ENCODE measurements at places on chromosomes 7 and 10.

DNA sequence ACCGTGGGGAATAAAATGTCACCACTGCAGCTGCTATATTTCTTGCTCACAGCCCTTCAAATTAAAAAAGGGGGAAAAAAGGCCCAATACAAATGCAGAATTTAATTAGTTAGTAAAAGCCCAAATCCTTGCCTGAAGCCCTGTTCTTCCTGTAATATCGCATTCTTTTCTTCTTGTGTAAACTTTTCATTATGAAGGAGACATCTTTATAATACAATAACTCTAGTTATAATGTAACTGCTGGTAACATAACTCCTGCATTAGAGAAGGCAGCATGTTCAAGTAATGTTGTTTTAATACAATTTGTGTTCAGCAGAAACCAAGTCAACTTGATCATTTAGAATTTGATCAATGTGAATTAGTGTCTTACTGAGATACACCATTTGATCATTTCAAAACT lies 250.9 kb downstream of the CHCHD3 start:
- no peak for DNase-seq

DNA sequence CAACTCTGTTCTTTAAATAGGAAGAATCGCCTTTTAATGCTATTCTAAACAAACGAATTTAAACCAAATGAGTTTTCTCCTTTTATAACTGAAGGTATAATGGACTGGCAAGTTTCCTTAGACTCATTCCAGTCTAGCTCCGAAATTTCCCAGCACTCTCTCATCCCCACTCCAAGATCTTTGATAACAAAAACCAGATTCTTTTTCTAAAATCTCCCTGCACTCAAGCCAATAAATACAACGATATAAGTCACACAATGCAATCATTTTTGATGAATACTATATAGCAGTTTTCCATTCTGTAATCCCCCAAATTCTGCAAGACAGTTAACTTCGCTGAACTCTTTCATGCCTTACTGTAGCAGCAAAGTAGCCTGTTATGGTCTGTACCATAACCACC lies 1.9 kb downstream of the OGA start:
- DNase-seq = no peak

DNA sequence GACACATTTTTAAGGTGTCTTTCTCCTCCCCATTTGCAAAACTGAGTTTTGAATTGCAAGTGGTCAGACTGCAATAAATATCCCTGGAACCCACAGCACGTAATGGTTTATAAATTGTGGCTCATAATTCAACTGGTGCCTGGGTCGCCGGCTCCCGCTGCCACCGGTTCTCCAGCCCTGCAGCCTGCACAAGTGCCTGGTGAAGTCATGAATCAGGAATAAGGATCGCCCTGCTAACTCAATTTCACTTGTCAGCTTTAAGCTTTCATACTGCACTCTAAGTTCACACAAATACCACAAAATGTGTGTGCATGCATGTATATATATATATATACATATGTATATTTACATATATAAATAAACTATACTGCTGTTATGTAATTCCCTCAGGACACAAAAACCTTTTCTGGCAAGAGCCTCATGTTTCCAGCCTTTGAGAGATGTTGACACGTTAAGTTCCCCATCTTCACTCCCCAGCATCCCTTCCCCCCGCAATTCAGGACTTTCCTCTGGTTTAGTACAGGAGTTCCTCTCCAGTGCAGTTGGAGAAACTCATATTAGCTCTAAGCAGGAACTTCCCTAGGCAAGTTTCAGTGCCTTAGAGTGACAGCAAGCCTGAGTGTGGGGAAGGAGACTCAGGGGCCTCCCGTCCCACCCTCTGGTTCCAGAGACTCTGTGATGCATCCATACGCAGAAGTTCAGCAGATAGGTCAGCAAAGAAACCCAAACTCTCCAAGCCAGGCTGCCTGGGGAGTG lies 129.2 kb upstream of the UNC5B start:
- DNase-seq = no peak

DNA sequence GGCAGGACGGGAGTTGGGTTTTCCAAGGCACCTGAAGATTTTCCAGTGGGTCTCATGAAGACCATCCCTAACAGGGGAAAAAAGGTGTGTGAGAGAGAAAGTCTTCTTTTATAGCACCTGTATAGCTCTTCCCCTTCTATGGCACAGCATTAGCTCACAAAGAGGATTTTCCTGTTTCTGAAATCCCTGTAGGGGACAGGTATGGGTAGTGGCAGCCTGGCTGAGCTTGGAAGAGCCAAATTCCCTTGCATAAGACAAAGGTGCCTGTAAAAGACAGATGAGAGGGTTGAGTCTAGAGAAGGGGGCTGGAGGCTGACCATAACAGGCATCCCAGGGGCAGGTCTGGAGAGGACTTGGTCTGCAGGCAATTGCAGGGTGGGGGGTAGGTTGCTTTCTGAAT lies 63.7 kb downstream of the COL13A1 start:
- no peak for DNase-seq

- DNase-seq = no peak
These were observed 172.1 kb upstream of the AOAH start for GRCh38 chr7:36896418-36896817.

DNA sequence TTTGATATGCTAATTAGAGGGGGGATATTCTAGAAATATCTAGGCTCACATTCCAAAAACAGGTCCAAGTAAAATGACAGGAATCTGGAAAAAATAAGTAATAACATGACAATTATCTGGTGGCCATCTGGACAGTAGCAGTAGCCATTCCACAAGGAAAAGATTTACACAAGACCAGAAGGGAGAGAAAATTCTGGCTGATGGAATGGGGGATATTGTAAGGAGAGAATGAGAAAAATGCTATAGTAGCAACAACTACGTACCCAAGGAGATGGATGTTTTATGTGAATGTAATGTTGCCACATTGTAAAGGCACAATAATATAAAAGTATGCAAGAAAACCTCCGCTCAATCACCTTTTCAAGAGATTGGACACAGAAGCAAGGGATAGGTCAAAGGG lies 5.4 kb downstream of the MYOF start:
- no peak for DNase-seq

- no peak for DNase-seq
These were observed 438.3 kb downstream of the RPS24 start for GRCh38 chr10:78471723-78472550.
